ENCODE measurements at places on chromosomes 12 and 14.

GRCh38 chr12:78121969-78122610 is 291.4 kb downstream of the NAV3 start:
- no peak for DNase-seq

GRCh38 chr14:98932431-98933325 is 339.3 kb downstream of the BCL11B start:
- no peak for DNase-seq

- no peak for DNase-seq
Measured at GRCh38 chr14:89476354-89476896, 59.4 kb upstream of the FOXN3 start.

GRCh38 chr14:30559638-30560091 is 707 bp downstream of the G2E3 start:
- DNase-seq = no peak

GRCh38 chr12:54680374-54680773 is 32.2 kb upstream of the DCD start:
- DNase-seq = no peak

DNA sequence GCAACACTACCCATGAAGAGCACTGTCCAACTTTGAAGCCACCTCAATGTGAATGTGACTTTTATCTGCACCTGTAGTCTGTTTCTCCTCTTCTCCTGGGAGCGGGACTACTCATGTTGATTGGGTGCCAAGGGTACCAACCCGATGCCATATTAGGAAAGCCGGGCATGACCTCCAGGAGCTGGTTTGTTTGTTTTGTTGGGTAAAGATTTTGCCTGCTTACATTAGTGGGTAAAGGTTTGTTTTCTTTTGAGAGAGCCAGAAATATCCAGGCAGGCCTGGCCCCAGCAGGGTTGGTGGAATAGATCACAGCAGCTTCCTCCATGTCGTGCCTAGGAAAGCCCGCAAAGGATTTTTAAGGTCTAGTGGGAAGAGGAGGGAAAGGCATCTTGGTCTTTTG is 19.7 kb upstream of the ITPK1 start:
- DNase-seq = no peak

GRCh38 chr14:104678346-104678745 is 11.1 kb upstream of the INF2 start:
- DNase-seq = no peak

DNA sequence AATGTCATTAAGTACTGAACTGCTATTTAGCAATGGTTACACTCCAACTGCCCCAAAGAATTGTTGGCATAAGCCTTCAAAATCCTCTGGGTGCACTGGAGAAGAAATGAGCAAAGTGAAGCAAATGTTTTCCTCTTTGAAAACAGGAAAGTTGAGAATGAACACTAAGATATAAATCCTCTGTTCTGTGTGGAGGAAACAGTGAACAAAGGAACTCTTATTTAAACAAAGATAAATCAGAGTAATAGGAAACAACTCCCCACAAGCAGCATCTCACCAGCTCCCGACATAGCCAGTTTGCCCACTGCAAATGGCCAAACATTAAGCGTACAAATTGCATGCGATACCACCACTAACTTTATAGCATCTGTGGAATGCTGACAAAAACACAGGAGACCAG is 54.0 kb downstream of the BCAT1 start:
- DNase-seq = no peak

GRCh38 chr12:123942238-123942653 is 30.4 kb downstream of the CCDC92 start:
- DNase-seq = no peak

- DNase-seq = no peak
Measured at GRCh38 chr14:51479584-51480325, 172.0 kb upstream of the FRMD6 start.

GRCh38 chr14:47541662-47542061 is 133.7 kb downstream of the MDGA2 start:
- DNase-seq = no peak

DNA sequence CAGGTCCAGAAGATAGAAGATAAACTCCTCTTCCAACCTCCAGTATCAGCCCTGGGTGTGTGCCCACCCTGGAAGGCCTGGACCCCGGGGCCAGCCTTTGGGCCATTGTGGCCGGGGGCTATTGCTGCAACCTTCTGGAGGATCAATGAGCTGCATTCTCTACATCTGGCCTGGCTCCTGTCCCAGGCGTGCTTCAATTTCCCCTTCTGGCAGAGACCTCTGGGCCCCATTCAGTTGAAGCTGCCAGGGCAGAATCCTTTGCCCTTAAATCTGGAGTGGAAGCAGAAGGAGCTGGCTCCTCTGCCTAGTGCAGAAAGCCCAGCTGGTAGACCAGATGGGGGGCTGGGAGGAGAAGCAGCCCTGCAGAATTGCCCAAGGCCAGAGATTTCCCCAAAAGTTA is 10.0 kb downstream of the NYNRIN start:
- DNase-seq = no peak

DNA sequence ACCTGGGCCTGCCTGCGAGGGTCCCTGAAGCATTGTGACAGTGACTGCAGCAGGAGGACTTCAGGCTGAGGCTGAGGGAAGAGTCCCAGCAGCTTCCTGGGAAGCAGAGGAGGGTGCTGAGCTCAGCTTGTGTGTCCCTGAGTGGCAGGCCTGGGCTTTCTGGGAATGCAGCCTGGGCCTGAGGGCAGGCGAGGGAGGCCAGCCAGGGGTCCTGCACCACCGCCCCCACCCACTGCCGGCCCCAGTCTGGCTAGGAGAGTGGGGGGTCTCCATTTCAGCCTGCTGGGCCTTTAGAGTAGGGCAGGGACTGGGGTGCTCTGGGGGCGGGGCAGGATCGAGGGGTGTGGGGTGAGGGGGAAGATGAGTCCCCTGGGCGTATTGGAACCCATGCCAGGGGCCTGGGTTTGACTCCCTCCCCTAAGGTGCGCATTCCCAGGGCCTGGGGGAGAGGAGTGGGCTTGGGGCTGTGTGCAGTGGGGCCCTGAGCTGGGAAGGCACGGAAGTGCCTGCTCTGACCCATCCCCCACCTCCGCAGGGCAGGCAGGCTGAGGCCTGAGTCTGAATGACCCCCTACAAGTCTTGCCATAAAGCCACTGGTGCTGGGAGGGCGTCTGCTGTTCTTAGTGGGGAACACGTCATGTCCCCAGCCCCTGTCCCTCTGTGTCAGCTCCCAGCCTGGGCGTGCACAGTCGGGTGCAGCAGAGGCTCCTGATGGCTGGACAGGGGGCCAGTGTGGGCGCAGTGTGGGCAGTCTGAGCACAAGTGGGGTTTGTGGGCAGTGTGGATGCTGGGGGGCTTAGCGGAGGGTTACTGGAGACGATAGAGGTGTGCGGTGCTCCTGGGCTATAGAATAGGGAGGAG is 46.4 kb downstream of the KRT80 start:
- DNase-seq = no peak

DNA sequence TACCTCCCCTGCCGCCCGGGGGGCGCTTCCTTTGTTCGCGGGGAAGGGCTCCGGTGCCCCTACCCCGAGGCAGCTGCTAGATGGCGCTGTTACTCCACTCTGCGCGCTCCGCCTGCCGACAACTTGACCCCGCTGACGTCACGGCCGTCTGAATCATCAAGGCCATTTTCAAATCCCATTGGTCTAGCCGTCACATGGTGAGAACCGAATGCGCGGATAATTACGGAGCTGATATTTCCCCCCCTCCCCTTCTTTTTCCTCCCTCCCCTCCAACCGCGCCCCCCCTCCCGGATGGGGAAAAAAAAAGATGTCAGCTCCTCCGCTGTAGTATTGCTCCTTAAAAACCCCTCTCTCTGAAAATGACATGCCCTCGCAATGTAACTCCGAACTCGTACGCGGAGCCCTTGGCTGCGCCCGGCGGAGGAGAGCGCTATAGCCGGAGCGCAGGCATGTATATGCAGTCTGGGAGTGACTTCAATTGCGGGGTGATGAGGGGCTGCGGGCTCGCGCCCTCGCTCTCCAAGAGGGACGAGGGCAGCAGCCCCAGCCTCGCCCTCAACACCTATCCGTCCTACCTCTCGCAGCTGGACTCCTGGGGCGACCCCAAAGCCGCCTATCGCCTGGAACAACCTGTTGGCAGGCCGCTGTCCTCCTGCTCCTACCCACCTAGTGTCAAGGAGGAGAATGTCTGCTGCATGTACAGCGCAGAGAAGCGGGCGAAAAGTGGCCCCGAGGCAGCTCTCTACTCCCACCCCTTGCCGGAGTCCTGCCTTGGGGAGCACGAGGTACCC is at the start of gene HOXC10:
Gene HOXC10, plus strand, starts transcription at position 246 of the 791 bp plus-strand sequence. Its CDS starts 114 bp downstream, at position 360.
- peak; percentile 60 for DNase-seq

- no peak for DNase-seq
Measured at GRCh38 chr12:118773956-118774723, 207.2 kb upstream of the SRRM4 start.

DNA sequence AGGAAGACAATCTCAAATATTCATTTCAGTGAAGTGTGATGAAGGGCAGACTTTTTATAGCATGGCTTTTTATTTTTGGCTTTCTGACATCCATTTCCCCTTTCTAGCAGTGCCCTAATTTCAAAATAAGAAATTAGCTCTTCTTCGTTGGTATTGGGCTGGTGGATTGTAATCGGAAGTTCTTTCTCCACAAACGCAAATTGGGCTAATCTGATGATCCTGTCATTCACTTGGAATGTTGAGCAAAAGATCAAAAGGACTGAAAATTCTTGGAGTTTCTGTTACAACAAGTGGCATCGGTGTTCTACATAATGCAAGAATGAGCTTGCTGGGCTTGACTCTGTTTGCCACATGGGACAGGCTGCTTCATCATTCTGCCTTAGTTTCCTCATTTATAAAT is 1182.8 kb downstream of the FLRT2 start:
- no peak for DNase-seq

- DNase-seq = no peak
Measured at GRCh38 chr12:30806989-30807694, 52.4 kb upstream of the CAPRIN2 start.

- DNase-seq = no peak
Measured at GRCh38 chr14:72850360-72850759, 43.5 kb downstream of the DPF3 start.

GRCh38 chr12:69497308-69498026 is 27.3 kb downstream of the FRS2 start:
- DNase-seq = no peak

DNA sequence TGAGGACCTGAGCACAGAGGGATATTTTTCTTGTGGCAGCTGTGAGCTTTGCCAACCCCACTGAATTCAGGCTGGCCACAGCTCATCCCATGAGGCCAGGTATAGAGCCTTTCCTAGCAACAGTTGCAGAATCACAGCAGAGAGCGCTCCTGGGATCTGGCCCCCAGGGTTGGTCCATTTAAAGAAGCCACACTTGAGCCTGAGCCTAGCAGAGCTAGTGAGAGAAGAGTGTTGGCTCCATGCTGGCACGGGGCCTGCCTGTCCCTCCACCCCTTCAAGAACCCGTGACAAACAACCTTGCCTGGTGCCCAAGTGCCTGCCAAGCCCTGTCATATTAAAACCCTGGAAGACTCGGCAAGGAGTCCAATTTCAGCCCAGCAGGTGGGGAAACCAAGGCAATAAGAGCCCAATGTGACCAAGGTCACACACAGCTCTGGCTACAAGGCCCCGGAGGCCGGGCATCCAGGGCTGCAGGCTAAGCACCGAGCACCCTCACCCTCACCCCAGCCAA is 91.6 kb downstream of the LRRC74A start:
- no peak for DNase-seq

DNA sequence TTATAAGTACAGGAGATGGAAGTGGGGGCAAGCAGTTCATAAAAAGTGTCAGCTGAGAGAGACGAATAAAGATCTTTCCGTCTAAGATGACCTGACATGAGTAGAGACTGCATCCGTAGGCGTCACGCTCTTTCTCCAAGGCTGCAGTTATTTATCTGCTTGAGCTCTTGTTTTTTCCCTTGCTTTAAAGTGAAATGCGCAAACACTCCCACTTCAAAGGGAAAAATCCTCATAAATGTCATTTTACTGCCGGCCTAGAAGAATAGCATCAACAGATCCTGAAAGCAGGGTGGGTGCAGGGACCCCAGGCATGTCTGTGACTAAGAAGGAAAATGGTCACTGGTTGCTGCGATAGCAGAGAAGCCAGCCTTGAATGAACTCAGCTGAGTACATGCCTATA is 647.4 kb downstream of the MED13L start:
- DNase-seq = no peak

DNA sequence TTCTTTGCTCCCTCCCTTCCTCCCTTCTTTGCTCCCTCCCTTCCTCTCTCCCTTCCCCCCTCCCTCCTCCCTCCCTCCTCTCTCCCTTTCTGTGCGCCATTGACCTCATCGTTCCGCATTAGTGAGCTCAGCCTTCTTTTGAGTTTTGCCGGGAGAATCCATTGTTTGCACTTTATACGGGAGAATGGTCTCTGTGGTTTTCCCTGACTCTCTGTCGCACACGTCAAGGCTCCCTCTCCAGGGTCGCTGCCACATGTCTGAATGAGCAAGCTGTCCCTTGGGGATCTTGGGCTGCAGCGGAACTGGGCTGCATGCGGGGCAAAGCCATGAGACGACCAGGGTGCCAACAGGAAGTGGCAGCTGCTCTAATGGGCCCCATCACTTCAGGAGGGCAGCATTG is 118.5 kb downstream of the GLT1D1 start:
- DNase-seq = no peak

- no peak for DNase-seq
Measured at GRCh38 chr14:71554959-71555612, 377.1 kb upstream of the RGS6 start.

- DNase-seq = no peak
Measured at GRCh38 chr12:22064968-22065367, 18.9 kb downstream of the CMAS start.

GRCh38 chr12:2664721-2665577 is 129.8 kb upstream of the FKBP4 start:
- no peak for DNase-seq

DNA sequence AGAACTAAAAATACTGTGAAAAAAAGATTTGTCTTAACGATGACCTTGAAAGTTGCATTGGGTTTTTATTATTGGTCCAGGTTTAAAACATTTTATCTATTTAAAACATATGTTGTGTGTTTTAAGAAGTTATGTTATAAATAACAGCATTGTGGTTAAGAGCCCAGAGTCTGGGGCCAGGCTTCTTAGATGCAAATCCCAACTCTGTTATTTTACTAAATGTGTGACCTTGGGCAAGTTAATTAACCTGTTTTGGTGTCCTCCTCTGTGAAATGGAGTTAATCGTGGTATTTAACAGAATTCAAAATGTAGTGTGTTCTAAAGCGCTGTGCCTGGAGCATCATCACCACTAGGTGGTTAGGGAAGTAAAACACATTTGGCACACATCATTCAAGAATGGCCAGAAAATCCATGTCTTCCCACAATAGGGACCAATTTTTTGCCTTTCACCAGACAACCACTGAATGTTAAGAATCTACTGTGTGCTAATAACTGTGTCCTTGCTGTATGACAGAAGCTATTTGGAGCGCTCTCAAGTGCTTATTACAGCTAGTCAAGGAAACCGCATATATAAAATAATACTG is 133.3 kb downstream of the MON2 start:
- DNase-seq = no peak

DNA sequence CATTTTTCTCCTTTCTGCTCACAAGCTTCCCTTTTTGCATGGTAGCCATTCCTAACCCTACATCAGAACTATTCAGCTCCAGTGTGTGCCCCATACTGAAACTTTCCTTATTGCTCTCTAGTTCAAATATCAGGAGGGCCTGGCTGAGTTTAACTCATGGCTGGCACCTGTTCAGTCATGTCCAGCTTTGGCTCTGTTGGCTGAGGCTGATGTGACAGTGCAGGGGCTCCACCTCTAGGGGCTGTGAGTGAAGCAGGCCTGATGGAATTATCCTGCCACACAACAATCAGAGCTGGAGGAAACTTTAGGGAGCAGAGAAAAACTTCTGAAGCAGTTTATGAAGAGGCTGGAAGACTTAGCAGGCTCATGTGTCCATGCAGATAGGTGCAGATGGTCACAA is 8.5 kb downstream of the COQ6 start:
- DNase-seq = no peak

- no peak for DNase-seq
Measured at GRCh38 chr14:50095895-50096294, 20.5 kb downstream of the VCPKMT start.

- no peak for DNase-seq
Measured at GRCh38 chr14:53108292-53109104, 44.6 kb downstream of the DDHD1 start.
